NCI-H146 (cell line): ENCODE measurements at places on chromosomes 3 and 15.

GRCh38 chr3:187521546-187521945 lies 148.6 kb downstream of the SST start:
- DNase-seq, result no peak

GRCh38 chr3:12938258-12938711 lies 96.9 kb upstream of the RPL32 start:
- no peak for DNase-seq

DNA sequence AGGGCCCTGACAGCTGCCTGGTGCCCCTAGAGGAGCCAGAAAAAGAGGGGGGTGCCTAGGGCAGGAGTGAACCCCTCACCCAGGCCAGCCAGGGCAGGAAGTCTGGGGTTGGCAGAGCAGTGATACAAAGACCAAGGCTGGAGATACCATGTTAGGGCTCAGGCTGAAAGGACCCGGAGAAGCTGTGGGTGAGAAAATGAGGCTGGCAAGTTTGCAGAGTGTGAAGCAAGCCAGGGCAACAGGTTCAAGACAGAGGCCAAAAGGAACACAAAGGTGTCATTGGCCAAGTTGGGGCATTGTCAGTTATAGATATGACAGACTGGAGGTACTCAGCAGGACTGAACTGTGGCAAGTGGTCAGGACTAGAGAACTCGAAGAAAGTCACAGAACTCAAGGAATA lies 40.6 kb upstream of the IREB2 start:
- no peak for DNase-seq

GRCh38 chr3:54756330-54756731 lies 171.5 kb downstream of the LRTM1 start:
- DNase-seq, result no peak

DNA sequence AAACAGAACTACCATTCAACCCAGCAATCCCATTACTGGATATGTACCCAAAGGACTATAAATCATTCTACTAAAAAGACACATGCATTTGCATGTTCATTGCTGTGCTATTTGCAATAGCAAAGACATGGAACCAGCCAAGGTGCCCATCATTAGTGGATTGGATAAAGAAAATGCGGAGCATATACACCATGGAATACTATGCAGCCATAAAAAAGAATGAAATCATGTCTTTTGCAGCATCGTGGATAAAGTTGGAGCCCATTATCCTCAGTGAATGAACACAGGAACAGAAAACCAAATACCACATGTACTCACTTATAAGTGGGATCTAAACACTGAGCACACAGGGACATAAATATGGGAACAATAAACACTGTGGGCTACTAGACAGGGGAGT lies 43.1 kb upstream of the TIMP4 start:
- DNase-seq, result no peak

DNA sequence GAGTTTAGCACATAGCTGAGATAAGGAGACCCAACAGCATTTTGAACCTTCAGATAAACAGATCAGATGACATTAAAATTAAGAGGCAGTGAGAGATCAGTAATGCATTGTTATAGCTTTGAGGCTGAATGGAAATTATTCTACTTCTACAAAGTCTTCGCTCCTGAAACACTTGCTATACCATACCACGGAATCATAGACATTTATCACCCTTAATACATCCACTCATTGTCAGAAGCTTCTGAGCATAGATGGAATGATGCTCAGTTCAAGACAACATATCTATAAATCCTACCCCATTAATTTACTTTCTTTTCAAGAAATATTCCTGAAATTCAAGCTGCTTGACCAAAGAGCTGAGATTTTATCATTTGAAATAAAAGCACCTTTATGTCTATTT lies 266.7 kb downstream of the C3orf38 start:
- DNase-seq, result no peak

GRCh38 chr15:91478717-91479191 lies 374.8 kb upstream of the SLCO3A1 start:
- no peak for DNase-seq

GRCh38 chr15:45906230-45906629 lies 271.4 kb downstream of the SQOR start:
- no peak for DNase-seq

GRCh38 chr15:81480645-81481053 lies 106.6 kb upstream of the TMC3 start:
- DNase-seq, result peak; percentile 44

DNA sequence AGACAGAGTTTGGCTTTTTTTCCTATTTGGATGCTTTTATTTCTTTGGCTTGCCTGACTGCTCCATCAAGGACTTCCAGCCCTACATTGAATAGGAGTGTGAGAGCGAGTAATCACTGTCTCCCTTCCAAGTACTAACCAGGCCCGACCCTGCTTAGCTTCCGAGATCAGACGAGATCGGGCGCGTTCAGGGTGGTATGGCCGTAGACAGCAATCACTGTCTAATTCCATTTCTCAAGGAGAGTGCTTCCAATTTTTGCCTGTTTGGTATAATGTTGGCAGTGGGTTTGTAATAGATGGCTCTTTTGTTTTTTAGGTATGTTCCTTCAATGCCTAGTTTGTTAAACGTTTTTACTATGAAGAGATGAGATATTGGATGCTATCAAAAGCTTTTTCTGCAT lies 125.0 kb upstream of the PEX5L start:
- DNase-seq, result no peak

DNA sequence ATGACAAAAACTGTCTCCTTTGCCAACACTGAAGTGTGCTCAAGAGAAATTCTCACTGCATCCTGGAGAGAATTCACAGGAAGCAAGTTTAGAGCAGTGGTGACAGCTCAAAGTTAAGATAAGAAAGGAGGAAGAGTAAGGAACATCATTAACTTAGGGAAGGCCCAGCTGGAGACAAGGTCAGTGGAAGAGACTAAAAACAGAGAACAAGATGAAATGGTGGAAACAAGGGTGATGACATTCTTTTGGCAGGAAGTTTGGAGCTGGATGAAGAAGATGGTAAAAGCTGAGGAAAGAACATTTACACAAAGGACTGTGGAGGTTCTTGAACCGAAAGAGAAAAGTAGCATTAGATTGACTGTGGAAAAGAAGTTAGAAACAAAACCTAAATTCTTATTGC lies 6.7 kb upstream of the SUCLG2 start:
- no peak for DNase-seq

- DNase-seq, result no peak
Observed at GRCh38 chr3:108301695-108302404, 5.5 kb downstream of the HHLA2 start.

DNA sequence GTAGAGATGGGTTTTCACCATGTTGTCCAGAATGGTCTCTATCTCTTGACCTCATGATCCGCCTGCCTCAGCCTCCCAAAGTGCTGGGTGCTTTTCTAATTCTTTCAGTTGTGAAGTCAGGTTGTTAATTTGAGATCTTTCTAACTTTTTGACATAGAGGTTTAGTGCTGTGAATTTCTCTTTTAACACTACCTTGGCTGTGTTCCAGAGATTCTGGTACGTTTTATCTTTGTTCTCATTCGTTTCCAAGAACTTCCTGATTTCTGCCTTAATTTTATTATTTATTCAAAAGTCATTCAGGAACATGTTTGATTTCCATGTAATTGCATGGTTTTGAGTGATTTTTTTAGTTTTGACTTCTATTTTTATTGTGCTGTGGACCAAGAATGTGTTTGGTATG lies 63.5 kb upstream of the CCDC54 start:
- DNase-seq, result no peak

DNA sequence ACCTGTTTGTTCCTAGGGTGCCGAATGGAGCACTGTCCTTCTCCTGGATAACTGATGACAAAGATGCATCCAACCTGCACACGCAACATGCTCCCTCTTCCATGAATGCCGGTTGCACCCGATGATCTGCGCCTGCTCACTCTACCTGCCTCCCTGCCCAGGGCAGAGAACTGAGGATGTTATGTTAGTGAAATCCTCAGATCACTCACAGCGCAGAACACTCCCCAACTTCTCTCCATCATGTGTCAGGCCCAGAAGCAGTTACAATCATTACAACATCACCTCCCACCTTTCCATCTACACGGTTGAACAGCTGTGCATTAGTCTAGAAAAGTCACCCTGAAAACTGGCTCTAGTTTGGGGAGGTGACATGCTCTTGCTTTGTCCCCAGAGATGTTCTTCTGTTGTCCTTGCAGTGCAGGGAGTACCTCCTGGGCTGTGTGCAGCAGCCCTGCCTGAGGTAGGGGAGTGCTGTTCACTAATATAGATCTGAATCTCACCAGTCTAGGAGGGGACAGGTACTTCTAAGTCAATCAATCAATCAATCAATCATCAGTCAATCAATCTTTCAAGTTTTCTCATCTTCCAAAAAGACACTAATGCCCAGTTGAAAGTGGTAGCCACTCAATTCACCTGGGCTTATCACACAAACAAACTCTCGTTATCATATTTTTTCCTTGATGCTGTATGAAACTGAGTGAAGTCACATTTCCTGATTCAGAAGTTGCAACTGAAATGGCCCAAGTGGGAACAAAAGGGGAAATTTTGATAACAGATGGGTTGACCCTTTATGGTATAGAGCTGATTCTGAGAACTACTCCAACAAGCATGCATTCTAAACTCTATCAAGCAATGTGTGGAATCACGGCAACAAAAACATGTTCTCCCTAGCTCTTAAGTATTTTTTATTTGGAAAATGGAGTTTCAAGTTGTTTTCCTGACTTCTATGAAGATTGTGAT lies 15.4 kb upstream of the ISLR start:
- DNase-seq, result no peak

GRCh38 chr15:23734862-23735261 lies 47.8 kb upstream of the NDN start:
- DNase-seq, result no peak

GRCh38 chr3:154904328-154904727 lies 175.8 kb upstream of the MME start:
- DNase-seq, result peak; percentile 9

GRCh38 chr3:122497425-122497824 lies 17.3 kb downstream of the KPNA1 start:
- no peak for DNase-seq

DNA sequence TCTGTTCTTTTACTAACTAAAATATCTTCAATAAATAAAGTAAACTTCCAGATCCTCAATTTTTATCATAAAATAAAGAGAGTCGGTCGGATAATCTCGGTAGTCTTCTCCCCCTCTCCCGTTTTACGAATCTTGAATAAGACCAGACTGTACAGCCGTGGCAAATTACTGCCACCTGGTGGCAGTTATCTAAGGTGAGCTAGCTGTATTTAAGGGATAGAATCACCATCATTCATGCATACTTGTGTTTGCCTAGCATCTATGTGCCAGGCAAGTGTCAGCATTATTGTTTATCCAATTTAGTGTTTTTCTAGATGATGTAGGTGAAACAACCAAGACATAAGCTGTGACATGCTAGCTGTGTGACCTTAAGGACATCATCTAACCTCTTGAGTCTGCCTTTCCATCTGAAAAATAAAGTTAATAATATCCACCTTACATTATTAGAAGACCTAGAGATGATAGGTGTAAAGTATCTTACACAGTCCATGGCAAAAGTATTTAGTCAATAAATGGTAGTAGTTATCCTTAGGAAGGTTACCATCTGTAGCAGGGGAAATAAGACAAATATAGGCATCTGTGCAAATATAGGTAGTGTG lies 21.3 kb downstream of the DUT start:
- peak; percentile 69 for DNase-seq
